ENCODE measurements at places on chromosomes 6 and 20. TPM values are rescaled to one million over a fixed set of nuclear protein-coding genes. Genes with fewer than 3 reads are reported as not detected.

- peaks cover 28% of the 10 kb centered on the region for H3K36me3 ChIP-seq
- no peaks in the 10 kb centered on the region for H3K27me3 ChIP-seq
- no peak overlapping the region for H3K27ac ChIP-seq
- H3K4me3 ChIP-seq, result no peak overlapping the region
- DNase-seq, result no peak
Measured at GRCh38 chr20:63284083-63284440, 8.9 kb upstream of the COL20A1 start.

DNA sequence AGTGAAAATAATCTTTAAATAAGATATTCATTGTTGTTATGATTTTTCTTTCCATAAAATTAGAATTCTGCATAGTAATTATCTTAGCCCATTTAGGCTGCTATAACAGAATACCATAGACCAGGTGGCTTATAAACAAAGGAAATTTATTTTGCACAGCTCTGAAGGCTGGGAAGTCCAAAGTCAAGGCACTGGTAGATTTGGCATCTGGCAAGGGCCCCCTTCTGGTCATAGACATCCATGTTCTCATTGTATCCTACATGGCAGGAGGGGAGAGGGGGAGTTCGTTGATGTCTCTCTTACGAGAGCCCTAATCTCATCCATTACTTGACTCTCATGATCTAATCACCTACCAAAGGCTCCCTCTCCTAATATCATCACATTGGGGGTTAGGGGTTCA lies 175.0 kb upstream of the CCN2 start:
- H3K27me3 ChIP-seq, result no peaks in the 10 kb centered on the region
- H3K4me1 ChIP-seq, result peaks cover 13% of the 10 kb centered on the region
- no peak overlapping the region for H3K27ac ChIP-seq
- no peak for DNase-seq

HCRTR2 gene
- not detected for total RNA-seq

TULP1 gene
- not detected for total RNA-seq

DNA sequence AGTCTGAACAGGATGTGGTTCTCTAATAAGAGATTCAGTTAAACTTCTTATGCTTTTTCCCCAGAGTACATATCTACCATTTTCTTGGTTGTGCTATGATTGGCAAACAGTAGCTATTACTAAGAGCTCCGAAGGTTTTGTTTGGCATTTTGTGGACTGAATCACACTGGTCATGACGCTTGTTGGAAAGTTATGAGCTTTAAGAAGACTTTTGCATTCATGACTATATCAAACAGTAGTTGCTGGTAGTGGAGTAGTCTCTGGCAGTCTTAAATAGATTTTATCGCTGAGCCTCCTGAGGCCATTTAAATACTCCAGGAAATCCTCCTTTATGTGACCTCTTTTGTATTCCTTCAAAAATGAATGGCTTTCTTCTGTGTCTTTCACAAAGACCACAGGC lies 40.8 kb downstream of the CCDC170 start:
- H3K36me3 ChIP-seq, result no peaks in the 10 kb centered on the region
- H3K27ac ChIP-seq, result no peak overlapping the region
- no peak for DNase-seq
- H3K4me3 ChIP-seq, result no peak overlapping the region

ARFGEF3 gene
- not detected for total RNA-seq

NKAIN4 gene
- not detected for total RNA-seq

NFYA gene
- 44.3 TPM for total RNA-seq

DNA sequence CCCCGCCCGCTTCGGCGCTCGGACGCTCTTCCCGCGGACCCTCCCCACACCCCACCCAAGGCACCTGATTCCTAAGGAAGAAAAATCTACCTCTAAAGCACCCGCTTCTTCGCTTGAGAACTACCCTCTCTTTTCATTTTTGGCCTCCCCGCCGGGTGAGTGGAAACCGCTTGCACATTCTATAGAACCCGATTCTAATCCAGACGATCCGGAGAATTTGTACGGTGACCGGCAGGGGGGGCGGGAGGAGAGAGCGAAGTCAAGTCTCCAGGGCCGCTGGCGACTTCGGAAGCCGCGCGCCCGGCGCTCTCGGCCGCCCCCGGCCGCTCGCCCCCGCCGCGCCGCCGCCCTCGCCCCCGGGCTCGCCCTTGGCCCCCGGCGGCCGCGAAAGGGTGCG lies at the start of gene RBM24:
Gene RBM24 (plus strand): TSS at position 262 of the 397 bp plus-strand sequence. CDS start 221 bp downstream, outside the sequence.
- H3K4me3 ChIP-seq, result peak within 1 kb of the TSS; percentile 45
- no peaks in the 10 kb centered on the region for H3K27me3 ChIP-seq
- peak; percentile 11 for DNase-seq
- no peaks in the 10 kb centered on the region for H3K36me3 ChIP-seq
- H3K4me1 ChIP-seq, result peaks cover 8% of the 10 kb centered on the region
